CD4-positive, alpha-beta T cell treated with Interferon alpha-2 for 1 hour (primary cell): ENCODE measurements at places on chromosomes 5 and 9.

DNA sequence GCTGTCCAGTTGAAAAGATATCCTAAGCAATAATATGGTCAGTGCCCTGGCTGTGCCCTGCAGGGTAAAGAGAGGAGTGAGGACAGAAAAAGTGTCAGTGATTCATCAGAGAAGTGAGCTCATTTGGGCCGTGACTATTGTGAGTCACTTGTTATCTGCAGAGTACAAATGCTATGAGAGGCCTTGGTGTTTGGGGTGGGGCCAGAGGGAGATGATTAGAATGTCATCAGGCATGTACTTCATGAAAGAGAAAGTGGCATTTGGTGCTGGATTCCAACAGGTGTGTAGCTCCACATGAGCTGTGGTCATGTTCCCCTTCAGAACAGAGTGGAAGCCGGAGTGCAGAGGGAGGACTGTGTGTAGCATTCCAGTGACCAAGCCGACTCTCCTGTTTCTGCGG, 174.1 kb downstream of the KDM4C start:
- no peak for DNase-seq

DNA sequence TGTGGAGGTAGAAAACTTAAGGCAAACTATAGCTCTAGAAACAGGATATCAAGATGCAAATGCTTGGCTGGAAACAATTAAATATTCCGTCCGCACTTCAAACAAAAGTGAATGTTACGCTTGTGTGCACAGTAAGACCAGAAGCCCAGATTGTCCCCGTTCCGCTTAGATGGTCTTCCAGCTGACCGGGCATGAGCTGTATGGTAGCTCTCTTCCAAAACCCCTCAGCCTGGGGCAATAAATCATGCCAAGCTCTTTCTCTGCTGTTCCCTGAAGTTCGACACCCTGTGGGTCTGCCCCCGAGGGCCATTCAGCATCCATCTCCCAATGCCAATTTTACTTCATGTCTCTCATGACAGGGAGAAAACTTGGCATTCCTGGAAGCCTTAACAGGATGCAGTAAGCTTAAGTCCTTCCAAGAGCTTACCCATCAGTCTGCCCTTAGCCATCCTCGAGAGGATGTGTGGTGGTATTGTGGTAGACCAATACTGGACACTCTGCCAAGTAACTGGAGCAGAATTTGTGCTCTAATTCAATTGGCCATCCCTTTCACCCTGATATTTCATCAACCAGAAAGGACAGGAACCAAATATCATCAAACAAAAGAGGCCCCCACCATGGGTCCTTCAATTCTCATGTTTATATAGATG, 70.7 kb upstream of the RANBP6 start:
- no peak for DNase-seq

DNA sequence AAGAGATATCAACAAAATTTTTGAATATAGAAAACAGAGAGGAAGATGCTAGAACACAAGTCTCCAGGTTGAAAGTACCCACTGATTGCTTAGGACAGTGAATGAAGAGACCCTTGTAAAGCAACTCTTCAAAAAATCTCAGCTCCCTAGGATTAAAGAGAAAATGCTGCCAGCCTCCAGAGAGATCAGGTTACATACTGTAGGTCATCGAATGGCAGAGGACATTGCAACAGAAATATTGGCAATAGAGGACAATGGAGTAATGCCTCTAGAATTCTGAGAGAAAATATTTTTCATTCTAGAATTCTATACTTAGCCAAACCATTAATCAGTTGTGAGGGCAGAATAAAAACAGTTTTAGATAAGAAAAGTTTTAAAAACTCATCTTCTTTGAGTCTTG, 43.1 kb upstream of the ELL2 start:
- DNase-seq: no peak

DNA sequence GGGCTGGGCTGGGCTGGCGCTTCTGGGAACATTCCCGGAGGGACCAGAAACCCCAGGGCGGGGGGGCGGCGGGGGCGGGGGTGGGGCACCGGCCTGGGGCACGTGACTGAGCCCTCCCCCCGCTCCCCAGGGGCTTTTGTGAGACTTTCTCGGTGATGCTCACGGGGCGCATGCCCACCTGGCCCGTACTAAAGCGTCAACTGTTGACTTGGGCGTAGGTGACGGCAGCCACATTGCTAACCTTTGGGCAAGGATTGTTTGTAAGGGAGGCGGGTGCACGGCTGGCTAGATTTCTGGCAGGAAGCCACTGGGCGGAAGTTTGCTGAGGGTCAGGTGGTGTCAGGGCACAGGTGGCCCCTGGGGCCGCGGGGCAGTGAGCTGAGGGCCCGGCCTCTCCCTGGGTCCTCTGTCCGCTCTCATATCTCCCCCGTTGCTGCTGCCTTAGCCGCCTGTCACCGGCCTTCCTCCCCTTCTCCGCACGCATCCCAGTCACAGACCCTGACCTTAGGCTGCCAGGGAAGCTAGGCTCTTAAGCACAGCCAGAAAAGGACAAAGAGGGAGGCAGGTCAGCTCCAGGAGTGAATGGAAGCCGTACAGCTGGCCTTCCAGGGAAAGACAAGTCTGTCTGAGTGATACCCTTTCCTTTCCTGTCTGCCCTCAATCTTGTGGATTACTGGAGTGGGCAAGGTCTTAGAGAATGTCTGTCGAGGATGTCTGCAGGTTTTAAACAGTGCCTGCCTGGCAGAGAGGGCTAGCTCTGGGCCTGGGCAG, 812 bp downstream of the CACFD1 start:
- peak; percentile 77 for DNase-seq

GRCh38 chr9:116585896-116586295, 101.2 kb upstream of the TRIM32 start:
- DNase-seq: no peak

DNA sequence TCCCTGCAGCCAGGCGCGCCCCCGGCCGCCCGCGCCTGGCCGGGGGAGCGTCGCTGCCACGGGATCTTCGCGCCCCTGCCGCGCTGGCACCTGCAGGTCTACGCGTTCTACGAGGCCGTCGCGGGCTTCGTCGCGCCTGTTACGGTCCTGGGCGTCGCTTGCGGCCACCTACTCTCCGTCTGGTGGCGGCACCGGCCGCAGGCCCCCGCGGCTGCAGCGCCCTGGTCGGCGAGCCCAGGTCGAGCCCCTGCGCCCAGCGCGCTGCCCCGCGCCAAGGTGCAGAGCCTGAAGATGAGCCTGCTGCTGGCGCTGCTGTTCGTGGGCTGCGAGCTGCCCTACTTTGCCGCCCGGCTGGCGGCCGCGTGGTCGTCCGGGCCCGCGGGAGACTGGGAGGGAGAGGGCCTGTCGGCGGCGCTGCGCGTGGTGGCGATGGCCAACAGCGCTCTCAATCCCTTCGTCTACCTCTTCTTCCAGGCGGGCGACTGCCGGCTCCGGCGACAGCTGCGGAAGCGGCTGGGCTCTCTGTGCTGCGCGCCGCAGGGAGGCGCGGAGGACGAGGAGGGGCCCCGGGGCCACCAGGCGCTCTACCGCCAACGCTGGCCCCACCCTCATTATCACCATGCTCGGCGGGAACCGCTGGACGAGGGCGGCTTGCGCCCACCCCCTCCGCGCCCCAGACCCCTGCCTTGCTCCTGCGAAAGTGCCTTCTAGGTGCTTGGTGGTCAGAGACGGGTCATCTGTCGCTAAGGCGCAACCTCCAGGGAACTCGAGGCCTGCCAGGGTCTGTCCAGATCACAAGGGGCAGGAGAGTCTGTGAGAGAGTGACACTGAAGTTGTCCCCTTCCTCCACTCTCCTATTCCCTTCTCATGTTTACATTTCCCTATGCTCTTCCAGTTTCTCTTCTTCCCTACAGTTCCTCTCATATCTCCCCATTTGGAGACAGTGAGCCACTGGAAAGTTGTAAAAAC, 1.3 kb downstream of the GPR150 start:
- DNase-seq: peak; percentile 4

- DNase-seq: no peak
Observed at GRCh38 chr9:21513431-21513830, 31.3 kb upstream of the IFNE start.

DNA sequence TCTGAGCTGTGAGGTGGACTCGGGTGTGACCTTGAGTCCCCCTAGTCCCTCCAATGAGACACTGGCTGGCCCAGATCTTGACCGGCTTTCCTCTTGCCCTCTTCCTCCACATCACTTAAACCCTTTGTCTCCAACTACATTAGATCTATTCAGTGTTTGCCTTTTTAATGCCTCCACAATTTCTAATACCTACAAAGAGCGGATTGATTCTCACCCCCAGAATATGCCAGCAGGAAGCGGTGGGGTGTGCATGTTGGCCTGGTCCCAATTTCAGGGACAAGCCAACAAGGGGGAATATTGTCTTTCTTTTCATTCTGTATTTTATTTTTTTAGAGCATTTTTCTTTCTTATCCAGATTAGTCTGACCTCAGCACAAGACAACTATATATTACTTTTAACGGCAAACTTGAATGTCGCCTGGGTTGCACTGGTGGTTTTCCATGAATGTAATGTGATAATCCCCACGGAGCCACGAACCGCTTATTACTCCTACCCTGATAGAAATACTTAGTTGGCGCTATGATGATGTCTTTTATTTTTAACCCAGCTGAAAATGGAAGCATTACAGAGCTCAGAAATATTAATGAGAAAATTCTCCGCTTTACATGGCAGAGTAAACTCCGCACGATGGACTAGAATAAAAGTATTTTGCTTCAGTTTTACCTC, 68.5 kb upstream of the MYO10 start:
- no peak for DNase-seq

DNA sequence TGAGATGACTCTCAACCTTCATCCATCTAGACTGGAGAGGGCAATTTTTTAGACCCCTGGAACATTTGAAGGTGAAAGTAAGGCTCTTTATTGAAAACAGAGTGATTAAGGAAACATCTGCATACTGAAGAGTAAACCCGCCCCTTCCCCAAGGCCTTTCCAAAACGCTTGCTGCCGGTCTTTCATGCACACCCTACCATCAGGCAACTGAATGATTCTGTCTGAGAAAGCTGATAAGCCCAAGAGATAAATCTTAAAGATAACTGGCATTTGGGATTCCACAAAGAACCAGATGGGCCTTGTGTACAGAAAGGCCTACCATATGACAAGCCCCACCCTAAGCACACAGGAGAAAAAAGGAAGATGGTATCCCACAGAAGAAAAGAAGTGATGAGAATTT, 54.4 kb upstream of the PIK3R1 start:
- no peak for DNase-seq

- DNase-seq: peak; percentile 91
Observed at GRCh38 chr9:114385397-114386181, 2.2 kb downstream of the AKNA start.

GRCh38 chr5:15835514-15835913, 335.5 kb downstream of the FBXL7 start:
- no peak for DNase-seq

- no peak for DNase-seq
Observed at GRCh38 chr9:3929345-3930047, 370.4 kb downstream of the GLIS3 start.

- DNase-seq: no peak
Observed at GRCh38 chr9:110099236-110100095, 108.5 kb downstream of the C9orf152 start.

- peak; percentile 58 for DNase-seq
Observed at GRCh38 chr9:105694848-105695581, 674 bp downstream of the TMEM38B start.

GRCh38 chr5:96288166-96288844, 144.7 kb downstream of the PCSK1 start:
- no peak for DNase-seq

GRCh38 chr5:59286510-59286909, 607.0 kb downstream of the PDE4D start:
- DNase-seq: no peak

DNA sequence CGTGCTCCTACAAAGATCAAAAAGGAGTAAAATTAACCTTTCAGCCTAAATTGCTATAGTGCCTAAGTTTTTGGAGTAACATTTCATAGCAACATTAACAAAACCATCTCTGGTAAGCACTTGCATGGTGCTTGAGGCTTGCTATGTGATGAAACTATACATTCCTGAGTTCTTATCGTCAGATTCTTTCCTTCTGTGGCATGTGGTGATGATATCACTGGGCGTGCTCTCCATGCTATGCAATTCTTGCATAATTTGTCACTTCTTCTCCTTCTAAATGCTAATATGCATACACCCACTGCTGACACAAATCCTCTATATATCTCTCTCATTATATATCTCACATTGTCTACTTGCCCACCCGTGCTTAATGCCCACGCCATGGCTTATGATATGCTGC, 2019.9 kb downstream of the MAT2B start:
- no peak for DNase-seq

GRCh38 chr9:840343-840742, 1.2 kb upstream of the DMRT1 start:
- DNase-seq: no peak

- no peak for DNase-seq
Observed at GRCh38 chr9:137514691-137515337, 35.4 kb downstream of the PNPLA7 start.

GRCh38 chr5:142095035-142095434, 13.5 kb upstream of the NDFIP1 start:
- no peak for DNase-seq

GRCh38 chr5:76351176-76351575, 51.9 kb upstream of the IQGAP2 start:
- no peak for DNase-seq

DNA sequence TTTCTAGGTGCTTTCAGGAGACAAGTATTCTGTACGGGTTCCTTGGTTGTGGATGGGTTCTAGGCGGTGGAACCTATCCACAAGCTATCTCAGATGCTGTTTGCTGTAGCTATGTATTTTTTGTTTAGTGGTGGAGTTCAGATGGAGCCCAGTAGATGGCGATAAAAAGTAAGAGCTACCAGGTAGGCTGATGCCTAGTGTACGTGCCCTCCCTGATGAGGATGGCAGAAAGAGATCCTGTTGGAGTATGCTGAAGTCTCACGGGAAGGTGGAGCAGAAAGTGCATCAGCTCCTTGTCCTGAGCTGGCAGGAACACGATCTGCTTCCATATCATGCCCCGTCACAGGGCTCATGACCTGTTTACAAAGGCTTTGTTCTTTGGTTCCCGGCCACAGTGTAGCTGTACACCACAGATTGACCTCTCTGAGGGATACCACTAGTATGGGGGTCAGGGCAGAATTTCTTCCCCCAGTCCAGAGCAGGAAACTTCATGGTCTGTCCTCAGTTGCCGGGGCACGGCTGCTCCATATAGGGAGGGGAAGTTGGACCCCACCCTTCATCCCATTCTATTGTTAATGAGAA, 12.6 kb upstream of the UGT3A2 start:
- DNase-seq: no peak

DNA sequence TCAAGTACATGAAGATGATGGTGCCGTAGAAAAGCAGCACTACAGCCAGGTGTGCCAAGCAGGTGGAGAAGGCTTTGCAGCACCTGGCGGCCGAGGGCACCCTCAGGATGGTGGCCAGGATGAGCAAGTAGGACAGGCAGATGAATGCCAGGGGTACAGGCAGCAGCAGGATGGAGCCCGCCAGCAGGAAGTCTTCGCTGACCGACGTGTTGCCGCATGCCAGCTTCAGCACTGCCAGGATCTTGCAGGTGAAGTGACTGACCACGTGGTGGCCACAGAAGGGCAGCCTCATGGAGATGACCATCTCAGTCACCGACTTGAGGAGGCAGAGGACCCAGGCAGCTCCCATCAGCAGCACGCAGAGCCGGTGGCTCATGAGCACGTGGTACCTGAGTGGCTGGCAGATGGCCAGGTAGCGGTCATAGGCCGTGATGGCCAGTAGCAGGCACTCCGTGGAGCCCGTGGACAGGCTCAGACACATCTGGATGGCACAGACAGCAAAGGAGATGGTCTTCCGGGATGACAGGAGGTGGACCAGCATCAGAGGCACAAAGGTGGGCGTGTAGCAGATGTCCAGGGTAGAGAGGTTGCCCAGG, 482 bp downstream of the OR13J1 start:
- no peak for DNase-seq
